ENCODE measurements at places on chromosomes 7 and 10.

GRCh38 chr10:14409247-14409646 is 78.5 kb upstream of the FRMD4A start:
- no peak for DNase-seq

DNA sequence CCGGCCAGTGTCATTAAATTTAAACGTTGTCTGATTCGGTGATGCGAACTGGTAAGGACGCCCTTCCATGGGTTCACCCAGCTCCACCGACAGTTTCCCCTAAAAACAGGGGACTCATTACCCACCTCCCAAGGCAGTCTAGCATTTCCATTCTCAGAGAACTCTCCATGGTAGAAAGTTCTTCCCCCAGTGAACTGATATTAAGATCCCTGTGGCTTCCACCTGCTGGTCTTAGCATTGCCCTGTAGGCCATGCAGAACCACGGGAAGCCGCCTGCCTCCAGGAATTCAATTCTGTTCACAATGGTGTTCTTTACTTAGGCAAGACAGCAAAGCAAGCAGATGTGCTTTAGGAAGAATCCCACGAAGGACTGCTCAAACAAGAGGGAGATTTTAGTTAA is 128.9 kb upstream of the NANOS1 start:
- DNase-seq, result no peak

GRCh38 chr10:104734433-104734832 is 93.3 kb downstream of the SORCS3 start:
- DNase-seq, result no peak

- DNase-seq, result no peak
Measured at GRCh38 chr10:114940735-114941134, 2.7 kb downstream of the TRUB1 start.

- DNase-seq, result no peak
Measured at GRCh38 chr7:120064565-120064964, 208.4 kb upstream of the KCND2 start.

DNA sequence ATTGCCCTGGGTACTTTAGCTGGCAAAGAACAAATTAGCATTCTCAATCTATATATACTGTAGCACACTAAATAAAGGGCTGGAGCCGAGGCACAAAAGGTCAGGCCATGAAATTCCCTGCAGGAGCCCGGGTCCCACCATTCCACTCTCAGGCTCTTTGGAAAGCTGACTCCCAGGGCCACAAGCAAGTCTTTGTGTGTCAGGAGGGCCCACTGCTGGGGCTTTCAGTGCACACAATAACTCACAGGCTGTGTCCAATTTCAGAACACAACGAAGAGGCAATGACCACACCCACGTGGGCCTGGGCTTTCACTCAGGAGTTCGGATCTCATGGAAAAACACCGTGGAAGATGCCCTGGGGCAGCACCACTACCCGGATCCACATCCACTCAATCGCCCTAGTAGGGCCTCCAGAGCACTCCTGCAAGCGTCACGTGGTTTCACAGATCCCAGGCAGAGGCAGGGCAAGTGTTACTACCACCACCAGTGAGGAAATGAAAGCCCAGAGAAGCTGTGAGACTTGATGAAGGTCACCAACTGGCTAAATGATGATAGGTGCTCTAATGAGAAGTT is 60.3 kb downstream of the COBL start:
- DNase-seq, result no peak

- DNase-seq, result no peak
Measured at GRCh38 chr7:7159063-7159658, 23.2 kb upstream of the C1GALT1 start.

GRCh38 chr10:78891741-78892140 is 177.0 kb upstream of the ZMIZ1 start:
- no peak for DNase-seq

DNA sequence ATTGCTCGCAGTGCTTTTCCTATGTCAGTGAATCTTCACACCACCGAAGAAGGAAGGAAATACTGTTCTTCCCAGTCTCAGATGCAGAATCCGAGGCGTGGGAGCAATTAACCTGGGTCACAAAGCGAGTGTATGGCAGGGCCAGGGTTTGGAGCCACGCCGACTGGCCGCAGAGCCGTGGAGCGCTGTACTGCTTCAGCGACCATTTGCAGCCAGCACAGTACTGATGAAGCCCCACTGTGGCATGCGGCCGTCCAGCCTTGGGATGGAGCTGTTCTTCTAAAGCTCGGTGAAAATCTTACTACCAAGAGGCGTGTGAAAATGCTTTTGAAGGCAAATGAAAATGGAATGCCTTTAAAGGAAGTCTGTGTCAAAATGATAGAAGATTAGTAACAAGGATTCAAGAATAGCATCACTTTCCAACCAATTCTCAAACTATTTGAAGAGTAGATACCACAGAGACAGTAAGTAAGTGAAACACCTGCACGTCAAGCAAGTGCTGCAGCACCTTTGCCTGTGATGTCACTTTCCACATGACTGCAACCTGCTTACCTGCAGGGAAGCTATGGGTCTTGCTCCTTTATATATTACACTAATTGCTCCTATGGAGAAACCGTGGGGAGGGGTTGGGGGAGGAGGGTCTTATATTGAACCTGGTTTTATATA is 4.9 kb downstream of the PPP2R2D start:
- DNase-seq, result no peak

GRCh38 chr10:127908106-127908958 is 1.4 kb downstream of the PTPRE start:
- DNase-seq, result no peak

DNA sequence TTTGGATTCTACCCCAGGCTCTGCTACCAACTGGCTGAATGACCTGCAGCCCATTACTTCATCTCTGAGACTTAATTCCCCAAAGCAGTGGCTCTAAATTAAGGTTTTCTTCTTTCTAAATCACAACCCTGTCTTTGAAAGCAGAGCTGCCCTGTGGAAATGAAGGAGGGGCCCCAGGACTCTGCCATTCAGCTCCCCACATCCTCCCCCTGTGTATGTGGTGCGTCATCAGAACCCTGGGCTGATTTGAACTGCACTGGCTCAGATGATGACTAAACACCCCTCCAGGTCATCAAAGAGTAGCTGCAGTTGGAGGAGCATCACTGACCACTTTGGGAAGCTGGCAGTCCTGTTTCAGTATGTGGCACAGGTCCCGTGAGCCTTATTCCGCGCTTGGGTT is 46.6 kb downstream of the BPGM start:
- DNase-seq, result no peak

- no peak for DNase-seq
Measured at GRCh38 chr7:8228068-8228467, 33.9 kb downstream of the ICA1 start.

GRCh38 chr7:16563281-16564022 is 36.8 kb downstream of the LRRC72 start:
- no peak for DNase-seq

- peak; percentile 7 for DNase-seq
Measured at GRCh38 chr10:25082276-25083204, 66.1 kb downstream of the THNSL1 start.

DNA sequence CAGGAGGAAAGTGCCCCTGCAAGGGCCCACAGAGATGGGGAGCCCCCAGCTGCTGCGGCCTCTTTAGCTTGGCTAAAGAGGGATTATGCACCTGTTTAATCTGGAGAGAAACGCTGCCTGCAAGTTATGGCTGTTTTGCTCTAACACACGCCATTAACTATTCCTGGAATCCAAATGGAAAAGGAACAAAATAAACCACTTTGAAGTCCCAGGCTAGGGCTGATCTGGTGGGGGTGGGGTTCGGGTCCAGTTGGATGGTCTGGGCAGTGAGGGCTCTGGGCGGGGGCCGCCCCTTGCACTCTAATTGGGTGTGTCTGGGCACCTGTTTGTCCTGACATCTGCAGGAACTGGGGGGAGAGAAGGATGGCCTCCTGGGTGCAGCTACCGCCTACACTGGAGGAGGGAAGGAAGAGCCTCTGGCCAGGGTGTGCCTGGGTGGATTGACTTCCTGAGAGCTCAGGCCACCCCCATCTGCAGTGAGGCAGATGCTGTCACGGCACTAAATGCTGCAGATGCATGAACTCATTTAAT is 300.6 kb downstream of the ZEB1 start:
- no peak for DNase-seq

DNA sequence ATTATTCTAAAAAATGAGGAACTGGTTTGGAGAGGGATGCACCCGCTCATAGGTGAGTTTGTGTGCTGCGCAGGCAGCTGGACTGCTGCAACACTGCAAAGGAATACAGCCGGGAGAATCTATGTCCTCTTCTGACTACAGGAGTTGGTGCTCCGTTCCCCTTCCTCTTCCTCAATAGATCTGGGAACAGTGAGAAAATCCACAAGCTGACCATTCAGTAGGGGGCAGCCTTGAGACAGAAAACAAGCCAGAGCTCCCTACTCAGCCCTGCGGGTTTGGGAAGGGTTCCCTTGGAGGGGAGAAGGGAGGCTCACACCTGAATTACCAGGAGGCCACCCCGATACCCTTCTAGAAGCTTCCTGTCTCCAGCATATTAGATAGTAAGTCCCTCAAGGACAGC is 87.3 kb upstream of the FOXI2 start:
- peak; percentile 27 for DNase-seq

GRCh38 chr10:95388539-95388938 is 97.7 kb upstream of the PDLIM1 start:
- DNase-seq, result no peak

DNA sequence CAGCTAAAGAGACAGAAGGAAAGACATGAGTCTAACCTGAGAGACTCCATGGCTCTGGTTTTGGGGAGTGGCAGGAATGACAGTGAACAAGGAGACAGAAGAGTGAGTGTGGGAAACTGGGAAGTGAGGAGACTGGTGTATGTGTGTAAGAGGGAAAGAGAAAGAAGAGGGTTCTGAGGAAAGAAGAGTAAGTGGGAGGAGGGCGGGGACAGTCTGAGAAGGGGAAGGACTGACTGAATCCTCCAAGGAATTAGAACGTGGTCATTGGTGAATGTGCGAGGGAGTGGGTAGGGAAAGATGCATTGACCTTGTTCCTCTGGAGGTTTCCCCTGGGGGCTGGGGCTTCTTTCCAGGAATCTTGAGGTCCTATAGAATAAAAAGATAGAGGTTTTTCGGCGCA is 26.6 kb downstream of the WNT8B start:
- DNase-seq, result no peak

GRCh38 chr10:42734536-42734935 is 48.1 kb upstream of the BMS1 start:
- no peak for DNase-seq
